Progenitor cell of endocrine pancreas (in vitro differentiated cells): ENCODE measurements at places on chromosomes 16 and 17. TPM values are rescaled to one million over a fixed set of nuclear protein-coding genes. Genes with fewer than 3 reads are reported as not detected.

GRCh38 chr16:50393858-50394802 is 25.3 kb upstream of the BRD7 start:
- DNase-seq: no peak

The NTN3 gene
- total RNA-seq: 2.4 and 2.5 TPM in 2 replicates

DNA sequence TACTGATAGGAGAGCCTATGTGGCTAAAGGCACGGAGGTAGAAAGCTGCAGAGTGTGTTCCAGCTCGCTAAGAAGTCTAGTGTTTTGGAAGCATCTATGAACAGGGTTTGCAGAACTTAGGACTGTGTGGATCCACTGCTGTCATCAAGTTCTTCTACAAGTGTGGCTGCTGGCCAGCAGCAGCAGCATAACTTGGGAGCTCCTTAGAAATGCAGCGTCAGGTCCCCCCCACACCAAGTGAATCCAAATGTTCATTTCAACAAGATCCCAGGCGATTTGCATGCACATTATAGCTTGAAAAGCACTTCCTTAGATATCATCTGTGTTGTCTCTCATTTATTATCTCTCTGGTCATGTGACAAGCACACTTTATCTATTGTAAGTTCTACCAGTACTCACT is 131.9 kb upstream of the SHISA6 start:
- DNase-seq: no peak

The GPR139 gene
- not detected in 2 replicates for total RNA-seq

DNA sequence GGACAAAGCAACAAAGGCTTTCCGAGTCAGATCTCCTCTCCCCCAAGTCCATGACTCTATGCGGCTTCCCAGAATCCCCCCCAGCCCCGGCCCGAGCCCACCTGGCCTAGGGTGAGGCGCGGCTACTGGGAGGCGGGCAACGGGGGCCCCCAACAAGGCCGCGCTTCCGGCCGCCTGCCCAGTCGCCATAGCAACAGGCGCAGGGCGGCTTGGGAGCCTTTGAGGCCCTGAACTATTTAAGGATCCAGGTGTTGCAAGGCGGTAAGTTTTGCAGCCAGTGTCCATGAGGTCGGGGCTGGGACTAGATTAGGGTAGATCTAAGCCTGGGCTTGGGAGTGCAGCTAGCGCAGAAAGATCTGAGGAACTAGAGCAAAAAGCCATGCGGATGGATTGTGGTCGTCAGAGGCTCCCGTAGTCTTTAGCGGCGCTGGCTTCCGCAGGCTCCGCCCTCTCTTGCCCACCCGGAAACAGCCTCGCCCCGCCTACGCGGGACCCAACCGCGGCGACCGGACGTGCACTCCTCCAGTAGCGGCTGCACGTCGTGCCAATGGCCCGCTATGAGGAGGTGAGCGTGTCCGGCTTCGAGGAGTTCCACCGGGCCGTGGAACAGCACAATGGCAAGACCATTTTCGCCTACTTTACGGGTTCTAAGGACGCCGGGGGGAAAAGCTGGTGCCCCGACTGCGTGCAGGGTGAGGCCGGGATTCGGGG is at the start of the genes KIAA0753 and TXNDC17:
Gene KIAA0753, minus strand, starts transcription at position 176 of the 711 bp plus-strand sequence. CDS start 5,608 bp downstream, outside the sequence.
Gene TXNDC17, plus strand, starts transcription at position 525 of the 711 bp plus-strand sequence. Its CDS starts 23 bp downstream, at position 548.
- DNase-seq: peak; percentile 80

- no peak for DNase-seq
Observed at GRCh38 chr17:78726513-78726912, 55.6 kb downstream of the CYTH1 start.

DNA sequence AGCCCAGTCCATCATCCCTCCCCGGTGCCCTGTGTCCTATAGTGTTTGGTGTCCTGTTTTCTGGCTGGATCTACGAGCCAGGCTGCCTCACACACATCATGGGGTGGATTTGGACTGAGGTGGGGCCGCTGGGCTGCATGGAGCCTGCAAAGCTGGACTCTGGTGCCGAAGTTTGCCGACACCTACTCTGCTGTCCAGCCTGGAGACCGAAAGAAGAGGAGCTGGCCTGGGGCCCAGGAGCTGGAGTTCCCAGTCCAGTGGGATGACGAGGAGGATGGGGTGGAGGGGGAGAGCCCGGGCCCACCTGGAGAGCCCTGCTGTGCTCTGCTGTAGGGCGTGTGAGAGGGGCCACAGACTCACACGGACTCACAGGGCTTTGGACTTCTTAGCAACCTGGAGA is 40.3 kb upstream of the ENPP7 start:
- DNase-seq: no peak

DNA sequence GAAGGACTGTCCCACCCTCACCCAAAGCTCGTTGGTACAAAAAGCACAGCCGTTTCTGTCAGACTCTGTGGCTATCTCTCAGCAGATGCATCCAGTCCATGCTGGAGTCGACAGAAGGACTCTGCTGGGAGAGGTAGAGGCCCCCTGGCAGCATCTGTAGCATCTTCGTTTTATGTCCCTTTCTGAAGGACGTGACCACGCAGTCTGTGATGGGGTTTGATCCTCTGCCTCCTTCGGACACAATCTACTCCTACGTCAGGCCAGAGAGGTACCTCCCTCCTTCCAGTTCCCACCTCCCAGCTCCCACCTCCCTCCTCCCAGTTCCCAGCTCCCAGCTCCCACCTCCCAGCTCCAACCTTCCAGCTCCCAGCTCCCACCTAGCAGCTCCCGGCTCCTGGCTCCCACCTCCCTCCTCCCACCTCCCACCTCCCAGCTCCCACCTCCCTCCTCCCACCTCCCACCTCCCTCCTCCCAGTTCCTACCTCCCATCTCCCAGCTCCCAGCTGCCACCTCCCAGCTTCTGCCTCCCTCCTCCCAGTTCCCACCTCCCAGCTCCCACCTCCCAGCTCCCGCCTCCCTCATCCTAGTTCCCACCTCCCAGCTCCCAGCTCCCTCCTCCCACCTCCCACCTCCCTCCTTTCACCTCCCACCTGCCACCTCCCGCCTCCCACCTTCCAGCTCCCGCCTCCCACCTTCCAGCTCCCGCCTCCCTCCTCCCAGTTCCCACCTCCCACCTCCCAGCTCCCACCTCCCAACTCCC is 11.4 kb upstream of the MC1R start:
- no peak for DNase-seq

- DNase-seq: no peak
Observed at GRCh38 chr16:2734844-2735515, 15.0 kb upstream of the PRSS27 start.

- no peak for DNase-seq
Observed at GRCh38 chr17:43442711-43443110, 41.1 kb upstream of the DHX8 start.

DNA sequence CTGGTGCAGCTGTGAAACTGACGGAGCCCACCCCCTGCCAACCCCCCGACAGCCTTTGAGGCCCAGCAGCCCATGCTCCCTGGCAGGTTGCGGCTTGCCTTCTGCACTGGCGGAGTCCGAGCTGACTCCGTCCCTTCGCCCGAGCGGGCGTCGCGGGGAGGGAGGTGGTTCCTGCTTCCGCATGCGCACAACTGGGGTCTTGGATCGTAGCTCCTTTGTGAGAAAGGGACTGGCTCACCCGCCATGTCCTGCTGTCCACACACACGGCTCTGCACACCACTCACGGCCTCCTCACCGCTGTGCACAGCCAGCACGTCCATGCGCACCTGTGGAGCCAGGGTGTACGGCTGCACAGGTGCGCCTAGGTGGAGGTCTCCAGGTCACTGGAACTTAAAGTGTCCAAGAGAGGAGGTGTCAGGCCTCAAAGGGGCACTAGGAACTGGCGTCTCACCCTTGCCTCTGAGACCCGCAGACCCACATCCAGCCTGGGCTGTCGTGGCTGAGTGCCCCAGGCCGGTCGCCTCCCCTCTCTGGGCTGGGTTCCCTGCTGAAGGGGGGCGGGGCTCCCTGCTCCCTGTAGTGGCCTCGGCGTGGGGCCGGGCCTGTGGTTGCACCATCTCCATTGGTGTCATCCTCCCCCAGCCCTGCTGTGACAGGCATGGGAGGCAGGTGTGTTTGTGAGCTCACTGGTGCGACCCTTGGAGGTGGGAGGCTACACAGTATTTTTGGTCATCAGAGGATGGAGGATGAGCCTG is 45.3 kb downstream of the JPH3 start:
- DNase-seq: no peak

DNA sequence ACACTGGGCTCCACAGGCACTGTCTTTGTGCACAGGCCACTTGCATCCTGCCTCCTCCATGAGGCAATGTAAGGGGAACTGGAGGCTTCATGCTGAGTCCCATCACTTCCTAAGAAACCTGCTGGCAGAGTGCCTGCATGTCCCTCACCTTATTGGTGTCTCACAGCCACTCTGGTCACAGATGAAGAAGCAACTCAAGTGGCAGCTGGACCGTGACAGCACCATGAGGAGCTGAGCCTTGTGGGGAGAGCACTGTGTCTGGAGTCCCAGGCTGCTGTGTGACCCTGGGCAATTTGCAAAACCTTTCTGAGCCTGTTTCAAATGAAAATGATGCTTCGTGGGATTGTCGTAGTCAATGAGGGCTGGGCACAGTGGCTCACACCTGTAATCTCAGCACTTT is 19.5 kb downstream of the ANKRD40 start:
- DNase-seq: no peak

The NT5M gene
- total RNA-seq: 2.4 TPM in 2 replicates

DNA sequence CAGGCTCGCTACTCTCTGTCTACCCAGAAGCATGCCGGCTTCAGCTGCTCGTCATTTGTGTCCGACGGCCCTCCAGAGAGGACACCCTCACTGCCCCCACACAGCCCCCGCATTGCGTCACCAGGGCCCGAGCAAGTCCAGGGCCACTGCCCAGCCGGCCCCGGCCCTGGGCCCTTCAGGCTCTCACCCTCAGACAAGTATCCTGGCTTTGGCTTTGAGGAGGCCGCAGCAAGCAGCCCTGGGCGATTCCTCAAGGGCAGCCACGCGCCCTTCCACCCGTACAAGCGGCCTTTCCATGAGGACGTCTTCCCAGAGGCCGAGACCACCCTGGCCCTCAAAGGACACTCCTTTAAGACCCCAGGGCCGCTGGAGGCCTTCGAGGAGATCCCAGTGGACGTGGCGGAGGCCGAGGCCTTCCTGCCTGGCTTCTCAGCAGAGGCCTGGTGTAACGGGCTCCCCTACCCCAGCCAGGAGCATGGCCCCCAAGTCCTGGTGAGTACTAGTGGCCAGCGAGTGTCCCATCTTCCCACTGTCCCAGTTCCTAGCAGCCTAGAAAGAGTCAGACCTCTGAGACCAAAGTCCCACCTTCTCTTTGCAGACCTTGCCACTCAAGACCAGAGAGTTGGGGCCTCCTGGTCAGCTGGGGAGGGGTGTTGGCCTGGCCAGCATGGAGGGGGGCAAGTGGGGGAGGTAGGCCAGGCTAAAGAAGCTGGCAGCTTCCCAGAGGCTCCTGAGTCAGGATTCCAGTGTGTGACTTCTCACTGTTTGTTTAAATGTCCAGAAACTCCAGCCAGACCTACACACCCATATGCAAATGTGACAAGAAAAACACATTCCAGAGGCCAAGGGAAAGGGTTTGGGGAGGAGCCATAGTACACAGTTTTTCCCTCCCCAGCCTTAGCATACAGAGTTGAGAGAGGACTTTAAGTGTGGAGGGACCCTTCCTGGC is 18.6 kb downstream of the FOXN1 start:
- DNase-seq: no peak

DNA sequence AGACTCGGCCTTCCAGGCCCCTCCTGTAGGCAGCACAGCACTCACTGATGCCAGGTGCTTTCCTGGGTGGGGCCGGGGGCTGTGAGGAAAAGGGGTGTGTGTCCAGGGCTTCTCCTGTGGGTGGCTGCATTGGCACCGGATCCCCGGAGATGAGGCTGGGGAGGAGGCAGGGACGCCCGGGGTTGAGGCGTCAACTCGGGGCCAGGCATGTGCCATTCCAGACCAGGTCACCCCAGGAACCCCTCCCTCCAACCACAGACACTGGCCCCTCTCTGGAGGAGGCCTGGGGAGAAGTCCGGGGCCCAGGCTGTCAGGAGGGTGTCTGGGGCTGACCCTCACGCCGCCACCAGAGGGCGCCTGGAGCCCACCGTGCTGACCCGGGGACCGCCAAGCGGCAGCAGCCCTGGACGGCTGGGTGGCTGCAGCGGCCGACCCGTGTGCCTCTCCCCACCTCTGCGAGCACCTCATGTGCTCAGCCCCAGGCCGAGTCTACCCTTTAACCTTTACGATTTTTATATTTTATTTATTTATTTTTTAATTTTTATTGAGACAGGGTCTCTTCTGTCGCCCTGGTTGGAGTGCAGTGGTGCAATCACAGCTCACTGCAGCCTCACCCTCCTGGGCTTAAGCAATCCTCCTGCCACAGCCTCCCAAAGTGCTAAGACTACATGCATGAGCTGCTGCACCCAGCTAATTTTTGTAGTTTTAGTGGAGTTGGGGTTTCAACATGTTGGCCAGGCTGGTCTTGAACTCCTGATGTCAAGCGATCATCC is 3.2 kb upstream of the METRN start:
- DNase-seq: peak; percentile 81
